ENCODE measurements at places on chromosomes 12 and 14. TPM values are rescaled to one million over a fixed set of nuclear protein-coding genes. Genes with fewer than 3 reads are reported as not detected.

DAO gene
- total RNA-seq: not detected

KRT78 gene
- 207 TPM for total RNA-seq

DNA sequence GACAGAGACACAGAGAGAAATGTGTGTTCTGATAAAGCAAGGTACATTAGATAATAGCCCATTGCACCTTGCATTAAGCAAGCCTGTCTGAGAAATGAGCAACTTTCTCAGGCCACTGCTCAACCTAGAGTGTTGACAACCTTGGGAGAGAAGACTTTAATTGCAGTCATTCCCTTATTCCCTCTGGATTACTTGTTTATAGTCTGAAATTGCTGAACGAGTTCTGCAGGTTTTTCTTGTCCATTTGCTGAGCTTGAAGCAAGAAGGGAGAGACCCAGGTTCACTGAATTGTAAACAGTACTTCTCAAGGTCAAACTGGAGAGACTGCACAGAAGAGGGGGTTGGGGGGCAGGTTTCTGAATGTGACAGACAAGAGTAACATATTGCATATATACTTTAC, 159.4 kb upstream of the PLEKHG7 start:
- no peak for DNase-seq

MYO1A gene
- not detected for total RNA-seq

DNA sequence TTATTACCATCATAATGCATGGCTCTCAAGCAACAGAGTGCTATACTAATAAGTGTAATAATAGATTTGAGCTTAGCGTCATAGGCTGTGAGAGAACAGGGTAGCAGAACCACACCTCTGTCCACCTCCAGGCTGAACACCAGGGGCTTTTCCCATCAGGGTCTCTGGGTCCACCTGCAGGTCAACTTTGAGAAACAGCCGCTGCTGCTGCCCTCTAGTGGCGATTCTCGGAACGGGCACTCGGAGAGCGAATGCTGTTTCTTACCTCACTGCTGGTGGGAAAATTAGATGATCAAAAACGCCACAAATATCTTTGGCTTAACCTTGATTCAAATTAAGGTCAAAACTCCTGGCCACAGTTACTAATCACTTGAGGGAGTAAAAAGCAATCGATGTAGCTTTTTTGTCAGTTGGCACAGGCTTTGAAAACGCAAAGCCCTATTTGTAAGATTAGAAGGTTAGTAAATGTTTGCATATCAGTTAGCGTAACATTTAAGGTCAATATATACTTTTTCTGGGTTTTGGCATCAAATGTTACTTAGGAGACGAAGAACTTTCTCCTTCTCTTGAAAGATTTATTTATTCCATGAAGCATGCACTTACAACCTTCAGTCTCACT, 127.9 kb upstream of the TMEM132D start:
- no peak for DNase-seq

RHEBL1 gene
- not detected for total RNA-seq

GRCh38 chr12:1319212-1319611, 275.2 kb downstream of the FBXL14 start:
- no peak for DNase-seq

GRCh38 chr14:104486222-104486923, 93.2 kb upstream of the C14orf180 start:
- no peak for DNase-seq

STON2 gene
- 63.4 TPM for total RNA-seq

- DNase-seq: no peak
These were observed 13.9 kb downstream of the BAZ2A start for GRCh38 chr12:56616244-56616643.

- DNase-seq: no peak
These were observed 25.9 kb upstream of the GTF2A1 start for GRCh38 chr14:81246461-81247270.

DNA sequence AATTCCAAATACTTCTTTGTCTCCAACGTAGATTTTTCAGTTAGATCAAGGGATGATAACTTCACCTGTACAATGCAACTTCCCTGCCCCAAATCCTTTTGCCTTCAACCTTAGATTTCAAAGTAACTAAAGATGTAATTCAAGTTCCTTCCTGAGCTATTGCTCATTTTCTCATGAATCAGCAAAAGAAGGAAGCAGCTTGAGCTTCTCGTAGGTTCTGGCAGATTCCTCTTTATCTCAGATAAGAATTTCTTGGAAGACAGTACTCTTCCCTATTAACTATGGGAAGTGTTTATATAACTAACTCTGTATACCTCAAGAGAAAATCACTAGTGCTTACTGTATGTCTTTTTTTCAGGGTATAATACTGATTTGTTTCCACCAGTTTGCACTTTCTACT, 203.8 kb downstream of the RASSF9 start:
- no peak for DNase-seq

DNA sequence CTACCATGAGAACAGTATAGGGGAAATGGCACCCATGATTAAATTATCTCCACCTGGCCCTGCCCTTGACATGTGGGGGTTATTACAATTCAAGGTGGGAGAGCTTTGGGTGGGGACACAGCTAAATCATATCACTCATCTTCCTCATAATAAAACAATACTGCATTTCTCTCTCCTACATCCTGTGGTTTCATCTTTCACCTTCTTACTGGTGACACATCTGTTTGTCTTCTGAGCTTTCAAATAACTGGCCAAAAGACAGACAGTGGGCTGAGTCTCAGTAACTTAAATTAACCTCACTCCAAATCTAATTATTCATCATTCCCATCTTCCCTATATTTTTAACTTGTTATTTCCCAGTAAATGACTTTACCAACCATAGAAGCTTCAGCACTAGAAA, 729.7 kb upstream of the USP15 start:
- no peak for DNase-seq

- no peak for DNase-seq
These were observed 37.0 kb upstream of the PPFIBP1 start for GRCh38 chr12:27486961-27487360.

- DNase-seq: no peak
These were observed 13.8 kb upstream of the RAN start for GRCh38 chr12:130858084-130858483.

KRT73 gene
- total RNA-seq: not detected

L2HGDH gene
- 7.5 TPM for total RNA-seq

DNA sequence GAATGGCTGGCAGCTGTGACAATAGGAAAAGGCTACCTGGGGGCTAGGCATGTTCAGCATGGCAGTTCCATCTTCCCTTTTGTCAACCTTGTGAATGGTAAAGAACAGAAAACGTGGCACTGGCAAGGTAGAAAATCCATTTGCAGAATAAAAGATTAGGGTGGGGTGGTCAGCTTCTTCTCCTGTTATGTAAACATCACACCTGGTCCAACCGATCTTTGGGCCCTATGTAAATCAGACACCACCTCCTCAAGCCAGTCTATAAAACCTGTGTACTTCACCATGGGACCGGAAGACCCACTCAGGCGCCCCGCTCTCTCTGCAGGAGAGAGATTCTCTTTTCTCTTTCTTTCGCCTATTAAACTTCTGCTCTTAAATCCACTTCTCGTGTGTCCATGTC, 19.6 kb upstream of the TMEM30B start:
- DNase-seq: no peak

RTL1 gene
- not detected for total RNA-seq

GRCh38 chr12:90484094-90484493, 470.9 kb downstream of the CCER1 start:
- no peak for DNase-seq

DNA sequence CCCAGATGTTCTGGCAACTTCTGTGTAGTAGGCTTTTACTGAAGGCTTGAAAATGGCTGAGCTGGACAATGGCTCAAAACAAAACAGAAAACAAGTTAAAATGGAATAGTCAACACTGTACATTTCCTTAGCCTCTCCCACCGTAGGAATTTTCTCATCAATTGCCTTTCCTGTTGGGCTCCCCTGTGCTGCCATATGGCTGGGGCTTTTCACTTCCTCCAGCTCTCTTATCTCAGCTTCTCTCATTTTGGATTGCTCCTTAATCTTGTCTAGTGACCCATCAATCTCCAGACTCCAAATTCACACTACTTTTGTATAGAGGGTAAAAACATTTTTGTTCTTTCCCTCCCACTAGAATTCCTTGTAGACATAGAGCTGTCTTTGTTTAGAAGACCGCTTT, 50.4 kb upstream of the RPH3A start:
- DNase-seq: no peak

DNA sequence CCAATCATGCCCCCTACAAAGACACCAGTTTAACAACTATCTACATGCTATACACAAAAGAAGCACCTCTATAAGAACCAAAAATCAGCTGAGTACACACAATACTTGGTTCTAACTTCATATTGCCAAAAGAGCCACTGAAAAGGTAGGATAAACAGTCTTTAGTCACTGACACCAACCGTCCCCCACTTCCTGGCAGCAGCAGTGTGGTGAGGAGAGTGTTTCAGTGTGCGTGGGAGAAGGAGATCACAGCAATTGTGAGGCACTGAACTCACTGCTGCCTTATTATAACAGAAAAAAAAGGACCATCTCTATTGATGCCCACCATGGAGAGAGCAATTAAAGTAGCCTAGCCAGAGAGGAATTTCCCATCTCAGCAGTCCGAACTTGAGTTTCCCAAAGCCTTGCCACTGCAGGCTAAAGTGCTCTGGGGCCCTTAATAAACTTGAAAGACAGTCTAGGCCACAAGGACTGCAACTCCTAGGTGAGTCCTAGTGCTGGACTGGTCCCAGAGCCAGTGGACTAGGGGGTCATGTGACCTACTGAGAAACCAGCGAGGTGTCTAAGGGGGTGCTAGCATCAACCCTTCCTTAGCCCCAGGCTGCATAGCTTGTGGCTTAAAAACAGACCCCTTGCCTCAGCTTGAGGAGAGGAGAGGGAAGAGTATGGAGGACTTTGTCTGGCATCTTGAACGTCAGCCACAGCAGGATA, 37.1 kb upstream of the LMNTD1 start:
- DNase-seq: no peak

- no peak for DNase-seq
These were observed 127.0 kb downstream of the RPAP3 start for GRCh38 chr12:47578836-47579235.

NELL2 gene
- total RNA-seq: 11.4 TPM

GRCh38 chr12:129827102-129827865, 76.5 kb downstream of the TMEM132D start:
- DNase-seq: no peak

DNA sequence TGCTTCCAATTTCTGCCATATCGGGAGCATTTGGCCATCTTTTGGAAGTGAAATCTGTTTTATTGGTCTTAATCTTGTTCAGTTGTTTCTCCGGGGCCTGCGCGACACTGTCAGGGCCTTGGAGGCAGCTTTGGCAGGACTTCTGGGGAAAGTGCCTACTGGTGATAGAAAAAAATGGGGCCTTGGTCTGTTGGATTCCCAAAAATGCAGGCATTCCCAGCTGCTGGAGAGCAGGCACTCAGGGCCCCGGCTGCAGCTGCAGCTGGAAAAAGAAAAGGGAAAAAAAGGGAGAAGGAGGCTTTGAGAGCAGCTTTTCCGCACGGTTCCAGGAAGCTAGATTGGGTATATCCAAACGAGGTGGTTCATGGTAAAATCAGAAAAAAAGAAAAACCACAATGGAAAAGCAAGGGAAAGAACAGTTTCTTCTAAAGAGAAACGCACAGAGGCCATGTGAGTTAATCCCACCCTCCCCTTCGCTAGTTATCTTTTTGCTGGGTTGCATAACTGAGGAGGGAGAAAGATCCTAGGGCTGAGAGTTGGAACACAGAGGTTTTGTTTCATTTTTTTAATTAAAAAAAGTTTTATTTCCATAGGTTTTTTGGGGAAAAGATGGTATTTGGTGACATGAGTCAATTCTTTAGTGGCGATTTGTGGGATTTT, 134.7 kb upstream of the RFLNA start:
- no peak for DNase-seq

DHH gene
- total RNA-seq: 0.21 TPM

DNA sequence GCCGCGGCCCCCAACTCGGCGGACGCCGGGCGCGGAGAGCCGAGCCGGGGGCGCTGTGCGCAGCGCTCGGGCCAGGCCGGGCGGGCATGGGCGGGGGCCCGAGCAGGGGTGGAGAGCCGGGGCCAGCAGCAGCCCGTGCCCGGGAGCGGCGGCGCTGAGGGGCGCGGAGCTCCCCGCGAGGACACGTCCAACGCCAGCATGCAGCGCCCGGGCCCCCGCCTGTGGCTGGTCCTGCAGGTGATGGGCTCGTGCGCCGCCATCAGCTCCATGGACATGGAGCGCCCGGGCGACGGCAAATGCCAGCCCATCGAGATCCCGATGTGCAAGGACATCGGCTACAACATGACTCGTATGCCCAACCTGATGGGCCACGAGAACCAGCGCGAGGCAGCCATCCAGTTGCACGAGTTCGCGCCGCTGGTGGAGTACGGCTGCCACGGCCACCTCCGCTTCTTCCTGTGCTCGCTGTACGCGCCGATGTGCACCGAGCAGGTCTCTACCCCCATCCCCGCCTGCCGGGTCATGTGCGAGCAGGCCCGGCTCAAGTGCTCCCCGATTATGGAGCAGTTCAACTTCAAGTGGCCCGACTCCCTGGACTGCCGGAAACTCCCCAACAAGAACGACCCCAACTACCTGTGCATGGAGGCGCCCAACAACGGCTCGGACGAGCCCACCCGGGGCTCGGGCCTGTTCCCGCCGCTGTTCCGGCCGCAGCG, 639 bp downstream of the FZD10 start:
- DNase-seq: no peak

Measured in esophagus squamous epithelium (tissue), 5 donors.